Effector CD8-positive, alpha-beta T cell (primary cell): ENCODE measurements at places on chromosomes 3 and 15.

- no peak for DNase-seq
These were observed 118.8 kb downstream of the SRGAP3 start for GRCh38 chr3:9130345-9131305.

DNA sequence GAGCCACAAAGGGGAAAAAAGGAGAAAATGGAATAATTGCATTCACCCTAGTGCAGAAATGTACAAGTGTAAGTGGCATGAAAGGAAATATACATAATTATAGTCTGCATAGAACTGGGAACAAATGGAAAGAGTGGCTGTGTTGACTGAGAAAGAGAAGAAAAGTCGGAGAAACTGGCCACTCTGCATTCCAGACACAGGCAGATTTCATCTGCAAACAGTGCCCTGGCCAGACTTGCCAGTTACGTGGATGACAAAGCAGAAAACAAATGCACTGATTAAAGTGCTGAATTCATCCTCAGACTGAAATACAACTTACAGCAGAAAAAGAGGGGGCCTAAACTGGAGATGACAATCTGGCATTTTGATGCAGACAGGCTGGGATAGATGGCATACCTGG is 129.8 kb downstream of the FGF12 start:
- DNase-seq: no peak

- no peak for DNase-seq
These were observed 25.1 kb downstream of the CNTN6 start for GRCh38 chr3:1117843-1118473.

DNA sequence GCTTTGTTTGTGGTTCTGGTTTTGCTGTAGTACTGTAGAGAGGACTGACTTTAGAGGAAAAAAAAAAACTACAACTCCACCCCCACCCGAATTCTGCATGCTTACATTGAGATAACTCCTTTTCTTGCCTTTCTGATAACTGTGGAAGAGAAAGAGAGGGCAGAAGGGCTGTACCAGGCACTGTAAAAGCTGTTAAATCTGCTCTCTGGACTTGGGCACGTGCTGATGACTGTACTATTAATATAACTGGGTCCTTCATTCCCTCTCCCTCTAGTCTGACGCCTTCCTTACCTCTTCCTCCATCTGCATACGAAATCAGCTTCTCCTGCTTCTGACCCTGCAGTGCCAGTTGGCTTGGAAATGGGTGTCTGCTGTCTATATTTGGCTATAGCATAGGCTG is 15.0 kb downstream of the MAPKBP1 start:
- no peak for DNase-seq

- no peak for DNase-seq
These were observed 138.5 kb downstream of the ZNF621 start for GRCh38 chr3:40663280-40663679.
